NCI-H187 treated with DMSO at 0.1 percent for 48 hours (cell line): ENCODE measurements at places on chromosomes 16 and 17.

GRCh38 chr16:73707863-73708262 is 588.8 kb upstream of the PSMD7 start:
- no peak for DNase-seq

DNA sequence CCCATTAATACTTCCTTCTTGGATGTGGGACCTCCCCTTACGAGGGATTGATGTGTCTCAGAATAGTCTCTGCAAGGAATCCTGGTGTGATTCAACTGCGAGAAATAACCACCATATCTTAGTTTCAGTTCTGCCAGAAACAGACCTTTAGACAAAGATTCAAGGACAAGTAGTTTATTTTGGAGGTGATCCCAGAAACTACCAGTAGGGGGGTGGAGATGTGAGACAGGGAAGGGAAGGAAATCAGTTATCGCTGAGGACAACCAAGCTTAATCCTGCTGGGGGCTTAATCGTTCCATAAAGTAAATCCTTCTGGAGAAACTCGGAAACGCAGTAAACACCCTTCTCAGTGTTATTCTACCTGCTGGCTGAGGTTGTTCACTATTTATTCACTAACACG is 5.0 kb upstream of the SDR42E1 start:
- no peak for DNase-seq

DNA sequence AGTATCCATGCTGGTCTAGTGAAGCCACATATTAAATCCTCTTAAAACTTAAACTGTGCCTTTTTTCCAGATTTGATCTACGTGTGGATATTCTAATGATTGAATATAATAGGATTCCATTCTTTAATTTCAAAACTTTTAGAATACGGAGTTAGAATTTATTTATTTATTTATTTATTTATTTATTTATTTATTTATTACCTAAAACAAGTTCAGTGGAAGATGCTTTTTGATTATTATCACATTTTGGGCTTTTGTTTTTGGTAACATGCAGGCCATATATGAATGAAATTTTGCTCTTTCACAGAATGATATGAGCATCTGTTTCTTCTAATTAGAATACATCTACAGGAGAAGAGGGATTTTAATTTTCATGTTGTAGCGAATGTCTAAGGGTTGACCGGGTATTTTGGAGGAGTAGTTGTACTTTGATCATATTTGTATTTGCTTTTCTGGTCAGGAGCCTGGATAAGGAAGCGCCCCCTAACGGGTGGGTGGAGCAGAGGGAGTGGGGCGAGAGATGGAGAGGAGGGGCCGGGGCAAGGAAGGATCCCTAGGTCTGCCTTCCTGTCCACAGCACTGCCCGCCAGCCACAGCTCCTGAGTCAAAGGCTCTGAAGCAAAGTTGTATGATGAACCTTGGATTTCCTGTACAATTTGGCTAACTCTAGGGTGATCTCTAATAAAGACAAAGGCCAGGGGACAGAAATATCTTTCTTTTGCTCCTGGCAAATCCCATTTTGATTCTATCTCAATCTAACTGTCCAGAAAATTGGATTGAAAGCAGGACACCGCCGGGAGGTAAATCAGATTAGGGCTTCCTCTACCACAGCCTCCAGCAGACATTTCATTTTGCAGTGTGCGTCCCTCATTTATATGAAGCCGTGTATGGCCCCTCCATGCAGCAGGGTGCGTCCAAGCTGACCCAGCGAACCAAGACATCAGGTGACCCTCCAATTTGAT is 149.1 kb downstream of the PRKCA start:
- no peak for DNase-seq

- no peak for DNase-seq
These were observed 9.4 kb upstream of the TOM1L1 start for GRCh38 chr17:54891176-54891821.

DNA sequence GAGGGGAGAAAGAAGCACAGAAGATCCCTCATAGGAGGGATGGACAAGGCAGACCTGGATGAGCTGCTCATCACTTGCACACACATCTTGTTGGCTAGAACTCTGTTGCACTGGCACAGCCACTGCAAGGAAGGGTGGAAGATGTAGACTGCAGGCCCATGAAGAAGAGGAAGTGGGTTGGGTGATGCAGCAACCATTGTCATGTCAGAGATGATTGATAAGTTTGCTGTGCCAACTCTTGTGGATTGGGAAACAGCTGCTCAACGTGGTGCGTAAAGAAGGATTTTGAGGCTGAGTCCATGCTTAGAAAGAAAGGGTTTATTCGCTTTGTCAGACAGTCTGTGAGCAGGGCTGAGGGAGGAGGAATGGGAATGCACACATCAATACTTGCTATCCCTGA is 161.4 kb upstream of the MPHOSPH6 start:
- DNase-seq = no peak

GRCh38 chr16:24896439-24896838 is 50.7 kb downstream of the SLC5A11 start:
- DNase-seq = no peak
